ENCODE measurements at places on chromosomes 13 and 19. TPM values are rescaled to one million over a fixed set of nuclear protein-coding genes. Genes with fewer than 3 reads are reported as not detected.

Gene CEACAM3
- not detected for total RNA-seq

Gene ATP8B3
- not detected for total RNA-seq

Gene KLK4
- not detected for total RNA-seq

Gene MIA
- not detected for total RNA-seq

Gene INSR
- 176 TPM for total RNA-seq

Gene ZNF577
- 37.2 TPM for total RNA-seq

Gene DHDH
- 45.9 TPM for total RNA-seq

Gene GADD45B
- total RNA-seq, result 35.5 TPM

Gene VAV1
- 57.8 TPM for total RNA-seq

Gene PLA2G4C
- total RNA-seq, result 26.9 TPM

Gene MAP2K7
- 39.3 TPM for total RNA-seq

Gene FBXO17
- total RNA-seq, result 5.4 TPM

Gene FLT3
- total RNA-seq, result 10.7 TPM

Gene PLPPR3
- total RNA-seq, result not detected

Gene ZNF497
- not detected for total RNA-seq

Gene ZNF221
- total RNA-seq, result 5.0 TPM

Gene SPHK2
- total RNA-seq, result 121 TPM

Gene TRPC4
- total RNA-seq, result 1.2 TPM
